ENCODE measurements at places on chromosomes 1 and 21. TPM values are rescaled to one million over a fixed set of nuclear protein-coding genes. Genes with fewer than 3 reads are reported as not detected.
A peak's percentile ranks its signal among the peaks of the same experiment; 100 is the strongest.

KLHL12 gene
- 21.8 TPM for total RNA-seq

DNA sequence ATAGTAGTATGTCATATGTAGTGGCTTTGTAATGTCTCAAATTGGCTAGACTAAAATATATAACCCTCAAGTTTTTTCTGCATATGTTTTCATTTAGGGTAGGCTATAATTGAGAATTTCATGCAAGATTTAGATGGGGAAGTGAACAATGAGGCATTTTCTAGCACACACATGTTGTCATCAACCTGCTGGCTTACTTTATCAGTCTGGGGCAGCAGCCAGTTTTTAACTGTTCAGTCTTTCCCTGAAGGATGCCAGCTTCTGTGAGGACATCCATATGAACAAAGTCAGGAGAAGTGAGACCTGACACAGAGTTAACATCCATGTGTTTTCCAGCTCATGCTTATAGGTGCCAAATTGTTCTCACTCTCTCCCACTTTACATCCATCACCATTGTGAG lies 74.7 kb upstream of the OLFM3 start:
- H3K36me3 ChIP-seq: no peaks in the 10 kb centered on the region
- no peaks in the 10 kb centered on the region for H3K4me1 ChIP-seq
- no peak overlapping the region for H3K4me3 ChIP-seq
- DNase-seq: no peak

RRAGC gene
- 7.0 TPM for total RNA-seq

GRCh38 chr1:106677181-106677580 lies 379.3 kb upstream of the PRMT6 start:
- H3K27me3 ChIP-seq: no peaks in the 10 kb centered on the region
- H3K4me3 ChIP-seq: no peak overlapping the region
- H3K36me3 ChIP-seq: no peaks in the 10 kb centered on the region
- no peaks in the 10 kb centered on the region for H3K4me1 ChIP-seq

TNNT2 gene
- total RNA-seq: not detected

- no peak overlapping the region for H3K27ac ChIP-seq
- no peaks in the 10 kb centered on the region for H3K27me3 ChIP-seq
- H3K36me3 ChIP-seq: no peaks in the 10 kb centered on the region
- DNase-seq: no peak
These were observed 52.8 kb downstream of the SLC44A3 start for GRCh38 chr1:94872771-94873495.

DNA sequence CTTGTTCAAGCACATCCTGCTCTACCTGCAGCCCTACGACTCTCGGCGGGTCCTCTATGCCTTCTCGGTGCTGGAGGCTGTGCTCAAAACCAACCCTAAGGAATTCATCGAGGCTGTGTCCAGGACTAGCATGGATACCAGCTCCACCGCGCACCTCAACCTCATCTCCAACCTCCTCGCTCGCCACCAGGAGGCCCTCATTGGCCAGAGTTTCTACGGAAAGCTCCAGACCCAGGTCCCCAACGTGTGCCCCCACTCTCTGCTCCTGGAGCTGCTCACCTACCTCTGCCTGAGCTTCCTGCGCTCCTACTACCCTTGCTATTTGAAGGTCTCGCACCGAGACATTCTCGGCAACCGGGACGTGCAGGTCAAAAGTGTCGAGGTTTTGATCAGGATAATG lies 74.3 kb upstream of the MORC3 start:
- H3K4me3 ChIP-seq: no peak overlapping the region
- DNase-seq: no peak
- H3K36me3 ChIP-seq: peaks cover 2% of the 10 kb centered on the region
- H3K4me1 ChIP-seq: peaks cover 13% of the 10 kb centered on the region
- no peaks in the 10 kb centered on the region for H3K27me3 ChIP-seq
- peak overlapping the region; percentile 32 for H3K27ac ChIP-seq

GRCh38 chr1:246398126-246398813 lies 108.8 kb downstream of the SMYD3 start:
- no peaks in the 10 kb centered on the region for H3K36me3 ChIP-seq
- peak; percentile 22 for DNase-seq
- H3K4me1 ChIP-seq: no peaks in the 10 kb centered on the region
- no peak overlapping the region for H3K27ac ChIP-seq

GRCh38 chr1:66773227-66773626 lies 21.0 kb downstream of the DYNLT5 start:
- no peak for DNase-seq
- H3K36me3 ChIP-seq: no peaks in the 10 kb centered on the region
- H3K27me3 ChIP-seq: no peaks in the 10 kb centered on the region

DNA sequence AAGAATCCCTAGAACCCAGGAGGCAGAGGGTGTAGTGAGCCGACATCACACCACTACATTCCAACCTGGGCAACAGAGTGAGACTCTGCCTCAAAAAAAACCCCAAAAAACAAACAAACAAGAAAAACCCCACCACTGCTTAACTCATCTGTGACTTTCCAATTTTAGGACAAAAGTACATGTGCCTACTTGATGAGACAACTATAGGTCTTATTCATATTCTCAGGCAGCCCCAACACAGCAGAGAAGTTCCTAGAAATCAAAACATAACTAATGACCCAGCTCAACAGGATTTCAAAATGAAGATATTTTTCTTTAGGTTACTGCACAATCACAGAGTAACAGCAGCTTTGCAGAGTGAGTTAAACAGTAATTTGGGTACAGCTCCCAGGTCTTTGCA lies 26.4 kb downstream of the TIAM1 start:
- no peaks in the 10 kb centered on the region for H3K36me3 ChIP-seq
- DNase-seq: no peak
- H3K27ac ChIP-seq: no peak overlapping the region
- no peaks in the 10 kb centered on the region for H3K4me1 ChIP-seq

GRCh38 chr1:175116903-175117302 lies 49.3 kb downstream of the TNN start:
- DNase-seq: no peak
- H3K4me3 ChIP-seq: no peak overlapping the region
- H3K27ac ChIP-seq: no peak overlapping the region
- H3K27me3 ChIP-seq: no peaks in the 10 kb centered on the region
- no peaks in the 10 kb centered on the region for H3K4me1 ChIP-seq

INAVA gene
- total RNA-seq: 30.7 TPM

GRCh38 chr1:165610866-165611265 lies 20.2 kb upstream of the MGST3 start:
- DNase-seq: no peak
- no peaks in the 10 kb centered on the region for H3K27me3 ChIP-seq
- H3K36me3 ChIP-seq: no peaks in the 10 kb centered on the region
- no peak overlapping the region for H3K27ac ChIP-seq
- no peaks in the 10 kb centered on the region for H3K4me1 ChIP-seq

- peak; percentile 24 for DNase-seq
- no peaks in the 10 kb centered on the region for H3K36me3 ChIP-seq
- H3K27ac ChIP-seq: no peak overlapping the region
- H3K4me3 ChIP-seq: no peak overlapping the region
These were observed 2154.7 kb downstream of the MRPL39 start for GRCh38 chr21:23452384-23453083.

GRCh38 chr1:81455481-81455880 lies 345.3 kb upstream of the ADGRL2 start:
- no peak for DNase-seq
- no peaks in the 10 kb centered on the region for H3K4me1 ChIP-seq
- no peak overlapping the region for H3K4me3 ChIP-seq
- no peaks in the 10 kb centered on the region for H3K36me3 ChIP-seq
- no peaks in the 10 kb centered on the region for H3K27me3 ChIP-seq
- H3K27ac ChIP-seq: no peak overlapping the region

DNA sequence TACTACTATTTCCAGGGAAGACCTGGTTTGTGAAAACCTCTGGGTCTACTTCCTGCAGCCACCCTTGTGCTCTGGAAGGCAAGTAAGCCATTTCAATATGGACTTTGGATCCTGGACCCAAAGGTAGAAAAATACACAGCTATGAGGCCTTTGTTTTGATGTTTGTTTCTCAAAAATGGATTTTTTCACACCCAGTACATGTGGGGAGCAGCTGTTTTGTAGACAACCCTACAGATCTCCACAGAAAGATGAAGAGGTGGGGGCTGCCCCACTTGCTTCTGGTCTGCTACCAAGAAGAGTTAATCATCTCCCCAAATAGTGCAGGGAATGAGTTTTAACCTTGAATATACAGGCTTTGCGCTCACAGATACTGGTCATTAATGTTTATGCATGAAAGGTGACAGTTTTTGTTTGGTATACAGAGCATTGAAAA lies 29.2 kb downstream of the ZNF281 start:
- no peak for DNase-seq
- no peak overlapping the region for H3K4me3 ChIP-seq
- no peaks in the 10 kb centered on the region for H3K36me3 ChIP-seq
- H3K4me1 ChIP-seq: peaks cover 14% of the 10 kb centered on the region

DNA sequence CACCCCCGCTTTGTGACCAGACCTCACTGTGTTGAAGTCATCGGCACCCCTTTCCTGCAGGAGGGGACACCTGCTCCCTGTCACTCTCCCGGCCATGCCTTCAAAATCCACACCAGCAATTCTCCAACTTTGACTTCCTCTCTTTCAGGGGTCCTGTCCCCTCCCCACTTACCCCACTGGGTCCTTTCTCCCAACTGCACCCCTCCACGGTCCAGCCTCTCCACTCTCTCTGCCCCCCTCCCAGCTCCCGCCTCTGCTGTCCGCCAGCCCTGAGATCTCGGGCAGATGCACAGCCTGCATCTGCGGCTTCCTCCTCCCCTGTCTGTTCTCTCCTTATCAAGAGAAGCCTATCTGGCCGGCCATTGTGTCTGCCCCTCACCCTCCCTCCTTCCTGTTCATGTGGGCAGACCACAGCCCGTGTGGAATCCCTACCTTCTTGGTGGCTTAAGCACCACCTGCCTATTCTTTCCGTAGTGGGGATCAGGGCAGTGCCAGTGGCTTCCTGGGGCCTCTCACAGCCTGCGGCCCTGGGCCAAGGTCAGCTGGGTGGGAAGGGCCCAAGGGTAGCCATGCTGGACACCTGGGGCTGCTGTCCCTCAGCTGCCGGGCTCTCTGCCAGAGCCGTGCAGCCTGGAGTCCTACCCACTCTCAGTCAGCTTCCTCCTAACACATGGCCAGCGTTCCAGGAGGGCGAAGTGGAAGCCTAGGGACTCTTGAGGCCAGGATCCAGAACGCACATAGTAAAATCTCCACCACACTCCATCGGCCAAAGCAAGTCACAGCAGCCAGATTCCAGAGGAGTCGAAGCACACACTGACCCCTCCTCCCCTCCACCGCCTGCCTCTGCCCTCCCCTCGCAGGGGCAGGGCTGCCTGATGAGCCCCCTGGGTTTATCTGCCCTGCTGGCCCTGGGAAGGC lies 5.1 kb upstream of the HES4 start:
- DNase-seq: peak; percentile 80
- H3K27me3 ChIP-seq: no peaks in the 10 kb centered on the region
- H3K4me1 ChIP-seq: peaks cover 44% of the 10 kb centered on the region
- H3K4me3 ChIP-seq: no peak overlapping the region

DNA sequence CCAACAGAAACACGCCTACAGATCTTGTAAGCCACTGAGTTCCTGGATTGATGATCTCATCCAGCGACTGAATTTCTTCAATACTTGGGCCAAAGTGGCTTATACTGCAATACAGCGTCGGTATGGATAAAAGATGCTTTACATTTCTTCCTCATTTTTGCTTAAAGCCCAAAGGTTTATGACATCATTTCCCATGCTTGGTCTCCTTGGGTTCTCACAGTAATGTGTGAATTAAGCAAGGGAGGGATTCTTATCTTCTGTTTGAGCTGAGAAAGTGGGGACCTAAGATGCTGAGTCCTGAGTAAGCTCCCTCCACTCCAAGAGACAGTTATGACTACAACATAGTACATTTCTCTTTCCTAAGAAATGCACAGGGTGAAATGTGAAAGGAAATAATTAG lies 39.5 kb downstream of the LBR start:
- no peaks in the 10 kb centered on the region for H3K4me1 ChIP-seq
- DNase-seq: no peak
- H3K27me3 ChIP-seq: no peaks in the 10 kb centered on the region
- no peaks in the 10 kb centered on the region for H3K36me3 ChIP-seq
- no peak overlapping the region for H3K27ac ChIP-seq
- H3K4me3 ChIP-seq: no peak overlapping the region

DNA sequence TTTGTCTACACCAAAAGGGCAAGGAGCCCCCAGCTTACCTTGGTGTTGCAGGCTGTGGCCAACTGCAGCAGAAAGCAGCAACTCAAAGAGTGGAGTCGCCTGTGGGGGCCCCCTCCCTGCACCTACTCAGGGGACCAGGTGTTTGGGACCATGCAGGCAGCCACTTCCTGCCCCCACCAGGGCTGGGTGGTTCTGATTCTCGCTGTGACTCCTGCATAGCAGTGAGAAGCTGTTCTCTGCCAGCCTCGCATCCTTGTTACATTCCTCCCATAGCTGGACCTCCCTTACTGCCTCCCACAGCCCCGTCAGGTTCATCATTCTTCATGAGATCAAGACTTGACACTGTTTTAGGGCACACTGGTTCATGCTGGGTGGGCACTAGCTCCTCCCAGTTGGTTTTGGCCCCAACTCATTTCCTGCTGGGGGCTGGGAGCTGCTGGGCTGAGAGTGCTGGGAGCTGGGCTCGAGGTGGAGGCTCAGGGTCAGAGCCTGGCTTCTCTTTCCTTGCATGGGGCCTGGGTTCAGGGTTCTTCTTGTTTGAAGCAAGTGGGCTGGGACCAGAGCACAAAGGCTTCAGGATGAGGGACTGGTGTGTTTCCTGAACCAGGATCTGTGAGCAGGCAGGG lies 146.9 kb upstream of the C1orf174 start:
- no peaks in the 10 kb centered on the region for H3K27me3 ChIP-seq
- H3K4me3 ChIP-seq: no peak overlapping the region
- H3K36me3 ChIP-seq: no peaks in the 10 kb centered on the region
- no peaks in the 10 kb centered on the region for H3K4me1 ChIP-seq
- DNase-seq: no peak
